Fibroblast of lung (primary cell): ENCODE measurements at places on chromosomes 4 and X. TPM values are rescaled to one million over a fixed set of nuclear protein-coding genes. Genes with fewer than 3 reads are reported as not detected.

The PRDM5 gene
- 19.0 TPM in 2 replicates for total RNA-seq

The SSX1 gene
- not detected in 2 replicates for total RNA-seq

The HCFC1 gene
- total RNA-seq: 7.4 and 10.2 TPM in 2 replicates

The AKAP4 gene
- total RNA-seq: not detected in 2 replicates

The TAF7L gene
- total RNA-seq: 0.33 and 0.51 TPM in 2 replicates

The IL21 gene
- not detected in 2 replicates for total RNA-seq

The PI4K2B gene
- total RNA-seq: 11.3 and 21.0 TPM in 2 replicates

The BEND2 gene
- total RNA-seq: not detected in 2 replicates

The AASDH gene
- 21.8 and 24.6 TPM in 2 replicates for total RNA-seq

The DCAF8L2 gene
- total RNA-seq: not detected in 2 replicates

The RAP2C gene
- 13.6 and 24.4 TPM in 2 replicates for total RNA-seq

The REPS2 gene
- 0.50 and 0.77 TPM in 2 replicates for total RNA-seq

The CXCL8 gene
- 1.3 TPM in 2 replicates for total RNA-seq

The POLN gene
- total RNA-seq: 4.9 and 5.6 TPM in 2 replicates

The IGFBP7 gene
- 54.8 and 108 TPM in 2 replicates for total RNA-seq

The SPACA5 gene
- not detected in 2 replicates for total RNA-seq

The DCAF16 gene
- total RNA-seq: 19.0 and 20.0 TPM in 2 replicates

The TMEM156 gene
- total RNA-seq: 0.17 and 0.26 TPM in 2 replicates

The NAP1L3 gene
- total RNA-seq: 1.3 and 5.0 TPM in 2 replicates

The ANXA3 gene
- total RNA-seq: 7.2 and 9.7 TPM in 2 replicates

The TLR3 gene
- 4.6 and 8.1 TPM in 2 replicates for total RNA-seq

The STK26 gene
- total RNA-seq: 2.0 and 2.8 TPM in 2 replicates

The SORCS2 gene
- 0.17 and 0.26 TPM in 2 replicates for total RNA-seq

The RAB41 gene
- total RNA-seq: not detected in 2 replicates

The CXCL13 gene
- total RNA-seq: not detected in 2 replicates

The GPM6B gene
- total RNA-seq: 0.99 and 1.0 TPM in 2 replicates

The JCHAIN gene
- total RNA-seq: 14.1 and 28.7 TPM in 2 replicates

The MND1 gene
- 1.0 and 5.8 TPM in 2 replicates for total RNA-seq

The FAAH2 gene
- under 0.01 and 0.33 TPM in 2 replicates for total RNA-seq

The LPAR4 gene
- 0.50 and 0.51 TPM in 2 replicates for total RNA-seq

The PLP2 gene
- 10.5 and 23.3 TPM in 2 replicates for total RNA-seq

The TCEAL6 gene
- not detected in 2 replicates for total RNA-seq

The USP9X gene
- 98.4 and 161 TPM in 2 replicates for total RNA-seq

The SLC10A4 gene
- under 0.01 TPM in 1 of 2 replicates, not detected in the other for total RNA-seq

The CFAP99 gene
- total RNA-seq: under 0.01 TPM in 1 of 2 replicates, not detected in the other

The SPANXB1 gene
- total RNA-seq: not detected in 2 replicates

The CUL4B gene
- total RNA-seq: 32.4 and 39.3 TPM in 2 replicates

The EFHC2 gene
- 0.77 and 2.6 TPM in 2 replicates for total RNA-seq

The LRAT gene
- total RNA-seq: under 0.01 TPM in 2 replicates

The TSPAN7 gene
- total RNA-seq: not detected in 2 replicates

The ANOS1 gene
- under 0.01 TPM in 2 replicates for total RNA-seq

The PDK3 gene
- 2.8 and 5.1 TPM in 2 replicates for total RNA-seq

The CDX4 gene
- not detected in 2 replicates for total RNA-seq

The ADGRG4 gene
- not detected in 2 replicates for total RNA-seq

The PAGE2 gene
- not detected in 2 replicates for total RNA-seq

The FGFBP1 gene
- total RNA-seq: not detected in 2 replicates

The ITIH6 gene
- not detected in 2 replicates for total RNA-seq

The ESX1 gene
- not detected in 2 replicates for total RNA-seq

The CD38 gene
- total RNA-seq: under 0.01 TPM in 1 of 2 replicates, not detected in the other

The COL4A5 gene
- 54.7 and 55.7 TPM in 2 replicates for total RNA-seq

The ATP10D gene
- total RNA-seq: 31.3 and 40.8 TPM in 2 replicates

The FAT1 gene
- 408 and 729 TPM in 2 replicates for total RNA-seq
